Skeletal muscle tissue (tissue), 5 donors: ENCODE measurements at places on chromosomes 12 and 14. TPM values are rescaled to one million over a fixed set of nuclear protein-coding genes. Genes with fewer than 3 reads are reported as not detected.

TAS2R8 gene
- not detected for total RNA-seq

RPL10L gene
- not detected for total RNA-seq

GLI1 gene
- 5.2 TPM for total RNA-seq

RNASE7 gene
- not detected for total RNA-seq

OVCH1 gene
- under 0.01 TPM for total RNA-seq

PRICKLE1 gene
- 27.1 TPM for total RNA-seq

STYX gene
- total RNA-seq, result 12.0 TPM

LAG3 gene
- total RNA-seq, result not detected
